NCI-H187 (cell line): ENCODE measurements at places on chromosomes 11 and 22.

DNA sequence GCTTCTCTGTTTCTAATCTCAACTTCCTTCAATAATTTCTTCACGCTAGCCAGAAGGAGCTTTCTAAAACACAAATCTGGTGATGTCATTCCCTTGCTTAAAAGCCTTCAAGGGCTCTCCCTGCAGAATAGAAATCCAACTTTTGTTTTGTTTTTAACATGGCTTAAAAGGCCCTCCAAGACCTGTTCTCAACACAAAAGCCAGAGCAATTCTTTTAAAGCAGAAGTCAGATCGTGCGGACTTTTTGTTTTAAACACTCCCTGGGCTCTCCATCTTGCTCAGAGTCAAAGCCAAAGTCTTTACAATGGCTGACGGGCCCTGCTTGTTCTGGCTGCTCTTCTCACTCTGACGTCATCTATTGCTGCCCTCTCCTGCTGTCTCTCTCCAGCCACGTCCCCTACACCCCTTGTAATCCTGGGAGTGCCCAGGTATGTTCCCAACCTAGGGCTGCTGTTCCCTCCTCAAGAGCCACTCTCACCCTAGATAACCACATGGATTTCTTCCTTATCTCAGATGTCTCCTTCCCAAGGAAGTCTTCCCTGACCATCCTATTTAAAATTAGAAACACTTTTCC is 22.5 kb downstream of the TECTA start:
- no peak for DNase-seq

- no peak for DNase-seq
Observed at GRCh38 chr11:130409594-130410388, 18.6 kb downstream of the ADAMTS8 start.

- DNase-seq = no peak
Observed at GRCh38 chr11:115576606-115577380, 72.6 kb upstream of the CADM1 start.

DNA sequence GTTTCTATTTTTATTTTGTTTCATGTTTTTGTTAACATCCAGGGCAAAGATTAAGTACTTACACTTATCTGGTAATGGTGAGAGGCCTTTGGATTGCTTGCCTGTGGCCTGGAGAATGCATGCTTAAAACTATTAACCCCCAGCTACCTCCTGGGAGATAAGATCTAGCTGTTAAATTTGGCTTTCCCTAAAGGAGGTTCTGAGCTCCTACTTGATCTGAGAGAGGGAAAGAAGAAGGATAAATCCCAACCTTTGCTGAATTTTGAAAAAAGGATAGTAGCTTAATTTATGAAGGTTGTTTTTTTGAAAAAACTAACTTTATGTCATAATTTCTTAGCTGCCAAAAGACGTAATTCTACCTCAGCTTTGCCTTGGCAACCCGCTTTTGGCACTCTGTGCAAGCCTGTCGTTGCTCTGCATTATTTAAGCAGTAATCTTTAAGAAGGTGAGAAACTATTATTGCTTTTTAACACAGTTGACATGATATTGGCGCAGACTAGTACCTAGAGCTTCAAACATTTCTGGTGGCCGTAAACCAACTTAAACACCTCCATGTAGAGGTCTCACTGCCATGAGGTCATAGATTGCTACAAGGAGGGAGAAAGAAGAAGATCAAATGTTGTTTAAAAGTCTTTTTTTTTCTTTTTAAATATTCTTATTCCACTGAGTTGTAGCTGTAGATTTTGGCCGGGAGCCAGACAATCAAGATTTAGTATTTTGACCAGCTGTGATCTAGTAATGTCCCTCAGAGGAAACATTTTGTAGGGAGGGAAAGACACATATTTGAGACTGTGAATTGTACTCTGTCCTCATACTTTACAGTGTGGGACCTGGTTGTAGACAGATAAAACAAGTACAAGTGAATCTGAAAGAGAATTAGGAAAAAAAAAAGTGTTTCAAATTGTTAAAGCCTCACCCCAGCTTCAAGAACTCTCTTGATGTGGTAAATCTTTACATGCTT is 74.4 kb downstream of the WNT11 start:
- no peak for DNase-seq

- no peak for DNase-seq
Observed at GRCh38 chr22:50260801-50261614, 475 bp downstream of the MAPK12 start.

GRCh38 chr11:65427691-65428577 is 5.3 kb downstream of the NEAT1 start:
- no peak for DNase-seq
